ENCODE measurements at places on chromosomes 4 and X.

- DNase-seq: no peak
Measured at GRCh38 chr4:76559236-76560071, 124.4 kb downstream of the SHROOM3 start.

DNA sequence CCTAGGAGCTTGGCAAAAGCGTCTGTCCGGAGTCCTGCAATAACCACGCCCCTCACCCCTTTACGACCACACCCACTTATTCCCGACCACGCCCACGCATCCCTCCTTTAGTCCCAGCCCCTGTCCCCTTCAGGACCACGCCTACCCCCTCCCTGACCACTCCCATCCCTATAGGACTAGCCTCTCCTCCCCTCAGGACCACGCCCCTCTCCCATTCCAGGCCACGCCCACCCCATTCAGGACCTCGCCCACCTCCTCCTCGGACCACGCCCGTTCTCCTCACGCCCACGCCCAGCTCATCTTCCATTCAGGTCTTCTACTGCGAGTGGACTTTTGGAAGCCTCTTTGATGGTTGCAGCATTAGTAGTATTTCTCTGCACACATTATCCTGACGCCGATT is 131.2 kb upstream of the STX18 start:
- DNase-seq: no peak

DNA sequence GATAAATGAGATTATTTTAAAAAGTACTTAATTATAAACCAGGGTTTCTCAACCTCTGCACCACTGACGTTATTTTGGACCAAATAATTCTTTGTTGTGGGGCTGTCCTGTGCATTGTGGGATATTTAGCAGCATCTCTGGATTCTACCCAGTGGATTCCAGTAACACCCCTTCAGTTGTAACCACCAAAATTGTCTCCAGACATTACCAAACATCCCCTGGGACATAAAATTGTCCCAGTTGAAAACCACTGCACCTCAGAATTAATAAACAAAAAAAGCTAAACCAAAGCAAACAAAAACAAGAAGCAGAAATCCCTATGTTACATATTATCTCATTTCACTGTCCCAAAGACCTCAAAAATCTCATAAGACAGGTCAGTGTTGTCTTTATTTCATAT is 54.2 kb upstream of the GIMD1 start:
- DNase-seq: no peak

DNA sequence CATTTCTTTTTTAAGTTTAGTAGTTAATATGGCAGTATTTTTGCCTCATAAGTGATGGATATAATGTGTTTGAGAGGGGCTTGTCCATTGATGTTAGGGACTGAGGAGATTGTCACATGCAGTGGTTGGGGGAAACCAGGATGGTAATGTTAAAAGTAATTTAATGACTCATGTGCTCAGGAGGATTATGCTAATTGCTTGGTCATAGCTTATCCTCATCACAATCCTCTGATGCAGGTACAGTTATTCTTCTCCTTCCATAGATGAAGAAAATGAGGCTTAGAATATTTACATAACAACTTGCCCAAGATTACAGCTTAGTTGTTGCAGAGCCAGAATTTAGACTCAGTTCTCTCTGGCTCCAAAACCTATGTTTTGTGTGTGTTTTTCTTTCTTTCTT is 94.4 kb upstream of the SCML1 start:
- DNase-seq: no peak

DNA sequence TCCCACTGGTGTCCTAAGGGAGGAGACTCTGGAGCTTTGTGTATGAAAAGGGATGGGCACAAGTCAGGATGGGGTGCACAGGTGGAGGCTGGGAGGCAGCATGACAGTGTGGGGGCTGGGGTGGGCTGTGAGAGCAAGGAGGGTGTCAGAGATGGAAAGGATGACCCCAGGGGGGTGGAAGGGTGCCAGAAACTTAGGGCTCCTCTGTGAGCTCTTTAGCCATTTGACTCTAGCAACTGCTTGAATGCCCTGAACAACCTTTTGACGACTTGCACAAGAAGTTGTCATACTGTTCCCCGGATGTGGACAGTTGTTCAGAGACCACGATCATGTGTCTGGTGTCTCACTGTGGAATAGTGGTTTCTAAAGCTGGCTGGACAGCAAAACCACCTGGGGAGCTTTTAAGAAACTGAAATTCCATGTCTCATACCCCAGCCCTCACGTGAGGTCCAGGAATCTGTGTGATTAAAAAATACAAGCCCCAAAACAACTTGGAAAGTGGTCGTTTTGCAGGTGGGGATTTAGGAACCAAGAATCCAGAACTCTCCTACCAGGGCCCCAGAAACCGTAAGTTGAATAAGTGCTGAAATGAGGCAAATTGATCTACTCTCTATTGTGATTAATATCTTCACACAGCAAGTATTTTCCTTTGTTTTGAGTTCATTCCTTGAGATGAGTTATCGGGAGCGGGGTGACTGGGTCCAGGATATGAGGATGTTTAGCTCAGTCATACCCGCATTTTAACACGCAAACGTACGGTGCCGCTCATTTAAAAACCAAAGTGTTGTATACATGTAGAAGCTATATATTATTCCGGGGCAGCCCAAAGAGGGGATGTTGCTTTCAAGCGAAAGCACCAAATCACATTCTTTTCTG is 3.4 kb downstream of the RHOH start:
- DNase-seq: peak; percentile 55

GRCh38 chr4:38865445-38865844 is 2.2 kb upstream of the FAM114A1 start:
- DNase-seq: no peak

GRCh38 chr4:122922877-122923511 is 597 bp upstream of the NUDT6 start:
- peak; percentile 65 for DNase-seq

DNA sequence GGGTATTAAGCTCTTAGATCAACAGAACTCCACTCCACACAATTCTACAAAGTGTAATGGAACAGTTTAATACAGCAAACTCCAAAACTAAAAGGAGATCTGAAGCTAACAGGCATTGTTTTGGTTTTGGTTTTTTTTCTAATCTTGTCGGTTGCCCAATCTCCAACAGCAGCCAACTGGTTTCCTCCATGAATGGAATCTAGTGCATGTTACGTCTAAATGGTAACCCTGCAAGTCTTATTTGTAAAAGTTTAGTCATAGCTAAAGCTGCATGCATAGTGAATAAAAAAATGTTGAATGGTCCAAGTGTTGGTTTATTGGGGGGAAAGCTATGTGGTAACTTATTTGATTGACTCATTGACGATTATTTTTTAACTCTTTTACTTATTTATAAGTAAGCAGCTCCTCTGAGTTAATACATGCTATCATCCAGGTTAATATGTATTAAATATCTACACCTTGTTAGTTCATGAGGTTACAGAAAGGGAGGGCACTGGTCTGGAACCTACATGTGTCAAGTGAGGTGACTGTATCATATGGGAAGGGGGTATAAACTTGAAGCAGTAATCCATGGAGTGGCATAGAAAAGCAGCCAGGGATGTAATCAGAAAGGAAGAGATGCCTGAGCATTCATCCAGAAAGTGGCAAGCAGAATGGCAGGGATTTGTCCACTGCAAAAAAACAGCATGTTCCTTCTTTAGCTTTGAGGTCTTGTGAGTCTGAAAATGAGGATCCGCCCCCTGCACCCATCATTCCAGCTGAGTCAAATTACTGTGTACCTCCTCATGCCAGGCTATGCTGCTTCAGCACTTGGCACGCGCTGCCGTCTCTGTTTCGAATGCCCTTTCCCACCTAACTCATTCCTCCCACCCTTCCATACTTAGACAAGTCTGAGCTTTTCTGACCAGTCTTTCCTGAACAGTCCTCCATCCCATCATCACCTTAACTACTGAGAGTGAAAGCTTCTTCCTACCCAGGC is 81.7 kb downstream of the PDGFC start:
- no peak for DNase-seq

DNA sequence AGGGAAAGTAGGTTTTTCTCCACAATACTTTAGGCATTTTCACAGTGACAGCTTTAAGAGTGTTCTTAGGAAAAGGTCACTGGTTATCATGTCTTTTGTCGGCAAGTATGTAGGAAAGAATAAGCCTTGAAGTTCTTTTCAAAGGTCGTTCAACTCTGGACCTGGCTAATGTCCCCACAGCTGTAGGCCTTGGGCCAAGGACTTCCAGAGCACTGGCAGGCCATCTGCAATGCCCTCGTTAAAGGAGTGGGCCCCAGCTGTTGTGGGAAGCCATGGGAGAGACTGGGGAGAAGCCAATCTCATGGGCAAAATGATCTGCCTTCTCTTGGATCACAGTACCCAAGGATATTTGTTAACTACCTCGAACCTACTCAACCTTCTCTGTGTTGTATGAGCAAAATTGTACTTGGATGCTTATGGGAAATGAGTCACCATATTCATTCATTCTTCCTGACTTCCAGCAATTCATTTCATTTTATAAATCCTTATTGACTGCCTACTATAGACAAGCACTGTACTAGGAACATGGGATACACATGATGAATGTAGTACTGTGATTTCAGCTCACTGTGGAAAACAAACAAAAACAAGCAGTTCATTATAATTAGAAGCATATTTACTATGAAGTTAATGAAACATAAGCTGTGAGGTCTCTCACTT is 141.1 kb upstream of the KIT start:
- DNase-seq: no peak
